Activated T-cell treated with anti-CD3 and anti-CD28 coated beads for 24 hours (primary cell): ENCODE measurements at places on chromosomes 6 and 20.
A peak's percentile ranks its signal among the peaks of the same experiment; 100 is the strongest.

- DNase-seq = peak; percentile 49
Measured at GRCh38 chr20:49384437-49385434, 97.7 kb downstream of the KCNB1 start.

DNA sequence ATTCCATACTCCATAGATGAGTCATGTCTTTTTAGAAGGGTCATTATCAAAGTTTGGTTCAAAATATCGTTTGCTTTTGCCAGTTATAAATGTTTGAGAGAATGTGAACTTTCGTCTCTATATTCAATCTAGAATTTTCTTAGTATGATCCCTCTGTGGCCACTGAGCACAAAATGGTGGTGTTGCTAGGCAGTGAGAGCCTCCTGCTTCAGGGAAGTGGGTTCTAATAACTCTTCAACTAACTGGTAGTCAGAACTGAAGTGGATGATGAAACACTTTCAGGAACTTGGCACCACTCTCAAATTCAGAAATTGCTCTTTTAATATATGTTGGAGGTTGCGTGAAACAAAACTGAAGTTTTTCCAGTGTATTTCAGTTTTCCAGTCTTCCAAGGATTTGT is 125.0 kb upstream of the DOK5 start:
- no peak for DNase-seq

DNA sequence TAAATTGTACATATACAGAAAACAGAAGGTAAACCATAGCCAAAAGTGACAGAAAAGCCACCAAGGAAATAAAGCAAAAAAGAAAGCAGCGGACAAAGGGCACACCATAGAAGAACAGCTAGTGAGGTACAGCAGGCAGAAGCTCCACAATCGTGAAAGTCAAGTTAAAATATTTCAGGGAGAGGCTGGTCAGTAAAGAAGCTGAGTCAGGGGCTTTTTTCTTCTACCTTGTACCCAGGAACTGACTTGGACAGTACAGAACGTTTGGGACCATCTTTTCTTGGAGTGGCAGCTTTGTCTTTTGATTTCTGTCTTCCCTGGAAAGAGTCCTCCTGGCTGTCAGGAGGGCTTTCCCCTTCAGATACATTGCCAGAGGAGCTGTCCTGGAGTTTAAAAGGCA is 8.1 kb downstream of the C6orf120 start:
- DNase-seq = no peak

- DNase-seq = no peak
Measured at GRCh38 chr6:57226221-57226620, 4.1 kb upstream of the RAB23 start.

DNA sequence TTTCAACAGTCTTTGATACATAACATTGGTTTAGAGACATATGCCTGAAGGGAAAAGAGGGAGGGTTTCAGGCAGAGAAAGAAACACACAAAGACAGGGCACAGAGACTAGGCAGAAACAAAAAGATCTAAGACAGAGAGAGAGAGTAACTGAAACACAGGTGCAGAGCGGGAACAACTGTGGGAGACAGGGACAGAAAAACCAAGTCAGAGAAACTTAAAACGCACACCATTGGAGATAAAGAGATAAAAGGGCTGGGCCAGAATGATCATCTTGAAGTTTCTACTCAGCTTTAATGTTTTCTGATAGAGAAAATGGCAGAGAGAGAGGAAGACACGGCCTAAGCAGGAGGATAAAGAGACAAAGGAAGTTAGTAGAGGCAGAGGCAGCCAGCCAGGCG is 11.8 kb downstream of the UNC5CL start:
- no peak for DNase-seq

- DNase-seq = no peak
Measured at GRCh38 chr6:129603741-129604140, 106.2 kb downstream of the ARHGAP18 start.

GRCh38 chr6:110325197-110325596 is 33.0 kb downstream of the METTL24 start:
- no peak for DNase-seq

GRCh38 chr20:4082406-4083097 is 67.2 kb upstream of the RNF24 start:
- peak; percentile 23 for DNase-seq

DNA sequence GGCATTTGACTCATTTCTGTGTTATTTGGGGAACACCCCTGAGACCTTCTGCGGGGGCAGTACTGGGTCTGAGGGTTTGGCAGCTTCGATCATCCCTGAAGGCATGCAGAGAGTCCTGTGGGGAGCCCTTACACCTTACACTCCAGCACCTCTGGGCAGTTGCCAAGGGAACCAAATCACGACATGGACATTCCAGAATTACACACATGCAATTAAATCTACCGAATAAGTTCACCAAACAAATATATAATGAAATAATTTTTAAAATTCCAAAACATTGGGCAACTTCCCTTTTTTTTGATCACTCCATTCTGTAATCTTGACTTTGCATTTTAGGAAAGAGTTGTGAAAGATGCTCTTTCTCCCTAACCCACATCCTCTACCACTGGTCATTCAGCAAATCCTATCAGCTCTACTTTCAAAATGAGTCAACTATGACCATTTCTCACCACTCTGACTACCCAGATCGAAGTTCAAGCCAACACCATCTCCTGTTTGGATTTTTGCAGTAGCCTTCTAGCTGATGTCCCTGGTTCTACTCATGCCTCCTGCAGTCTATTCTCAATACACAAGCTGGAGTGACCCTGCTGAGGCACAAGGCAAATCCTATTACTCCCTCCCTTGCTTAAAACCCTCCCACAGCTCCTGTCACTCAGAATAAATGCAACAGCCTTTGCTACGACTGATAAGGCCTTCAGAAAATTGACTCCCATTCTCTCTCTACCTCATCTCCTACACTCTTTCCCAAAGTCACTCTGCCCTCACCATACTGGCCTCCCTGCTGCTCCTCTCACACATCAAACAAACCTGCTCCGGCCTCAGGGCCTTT is 533.3 kb downstream of the HACE1 start:
- DNase-seq = no peak

DNA sequence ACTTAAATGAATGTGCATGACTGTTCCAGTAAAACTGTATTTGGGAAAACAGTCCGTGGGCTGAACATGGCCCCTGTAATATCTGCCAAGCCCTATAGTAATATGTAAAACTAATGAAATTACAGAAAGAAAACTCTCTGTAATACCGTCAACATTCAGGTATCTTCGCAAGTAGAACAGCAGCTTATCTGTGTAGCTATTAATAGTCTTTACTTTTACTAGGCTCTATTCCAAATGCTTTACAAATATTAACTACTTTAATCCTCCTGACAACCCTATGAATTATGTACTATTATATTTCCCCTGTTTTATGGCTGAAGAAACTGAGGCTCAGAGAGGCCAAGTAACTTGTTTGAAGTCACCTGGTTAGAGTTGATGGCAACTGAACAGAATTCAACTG is 57.1 kb downstream of the DAAM2 start:
- no peak for DNase-seq

DNA sequence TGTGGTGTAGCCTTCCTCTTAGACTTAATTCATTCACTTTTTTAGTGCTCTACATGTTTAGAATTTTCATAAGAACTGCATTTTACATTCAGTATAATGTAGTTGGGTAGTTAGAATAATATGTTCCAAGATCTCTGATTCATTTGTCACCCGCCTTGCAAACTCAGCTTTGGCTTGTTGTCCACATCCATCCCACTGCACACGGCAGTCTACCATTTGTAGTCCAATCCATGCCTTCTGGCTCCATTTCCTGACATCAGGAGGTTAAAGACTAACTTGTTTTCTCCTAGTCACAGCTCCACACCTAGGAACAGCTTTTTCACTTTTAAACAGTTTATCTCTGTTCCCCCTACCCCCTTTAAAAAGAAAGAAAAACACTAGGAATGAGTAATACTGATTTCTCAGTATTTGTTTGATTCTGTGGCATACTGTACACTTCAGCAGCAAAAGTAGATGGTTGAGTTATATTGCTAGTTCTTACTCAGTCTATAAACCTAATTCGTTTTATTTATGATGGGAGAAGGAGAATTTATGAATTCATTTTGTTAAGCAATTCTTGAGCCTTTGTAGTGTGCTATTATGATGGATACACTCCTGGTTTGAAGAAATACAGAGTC is 180.9 kb downstream of the ARID1B start:
- DNase-seq = no peak

GRCh38 chr6:21459641-21460040 is 133.9 kb upstream of the SOX4 start:
- DNase-seq = no peak

- peak; percentile 73 for DNase-seq
Measured at GRCh38 chr6:32969685-32970412, 1.5 kb downstream of the BRD2 start.

DNA sequence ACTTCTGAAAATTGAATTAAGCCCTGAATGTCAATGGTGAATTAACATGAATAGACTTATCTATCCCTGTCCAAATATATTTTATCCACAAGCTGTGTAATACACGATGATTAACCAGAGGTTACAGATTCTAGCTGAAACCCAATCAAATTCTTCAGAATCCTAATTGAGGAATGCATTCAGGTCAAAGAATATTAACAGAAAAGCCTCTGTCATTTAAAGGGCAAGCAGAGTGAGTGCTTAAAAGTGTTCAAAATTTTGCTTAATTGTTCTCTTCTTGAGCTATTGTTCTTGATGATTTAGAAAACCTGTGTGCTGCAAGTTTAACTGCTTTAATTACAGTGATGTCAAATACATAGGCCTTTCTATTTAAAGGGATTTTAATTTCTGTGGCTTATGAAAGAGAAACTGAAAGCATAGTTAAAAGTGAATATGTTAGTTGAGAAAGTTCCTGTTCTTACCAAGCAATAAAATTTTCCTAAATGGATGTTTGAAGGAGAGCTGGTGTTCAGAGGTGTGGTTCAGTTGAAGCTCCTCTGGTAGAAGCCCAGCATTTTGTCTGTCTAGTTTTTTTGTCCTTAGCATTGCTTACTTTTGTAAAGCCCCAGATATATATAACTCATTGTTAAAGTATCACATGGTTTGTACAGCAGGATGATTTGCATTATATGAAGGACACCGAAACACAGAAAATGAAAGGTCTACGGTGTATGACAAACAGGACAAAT is 466.3 kb upstream of the PLCB4 start:
- no peak for DNase-seq

GRCh38 chr6:128414943-128415342 is 105.5 kb downstream of the PTPRK start:
- no peak for DNase-seq

DNA sequence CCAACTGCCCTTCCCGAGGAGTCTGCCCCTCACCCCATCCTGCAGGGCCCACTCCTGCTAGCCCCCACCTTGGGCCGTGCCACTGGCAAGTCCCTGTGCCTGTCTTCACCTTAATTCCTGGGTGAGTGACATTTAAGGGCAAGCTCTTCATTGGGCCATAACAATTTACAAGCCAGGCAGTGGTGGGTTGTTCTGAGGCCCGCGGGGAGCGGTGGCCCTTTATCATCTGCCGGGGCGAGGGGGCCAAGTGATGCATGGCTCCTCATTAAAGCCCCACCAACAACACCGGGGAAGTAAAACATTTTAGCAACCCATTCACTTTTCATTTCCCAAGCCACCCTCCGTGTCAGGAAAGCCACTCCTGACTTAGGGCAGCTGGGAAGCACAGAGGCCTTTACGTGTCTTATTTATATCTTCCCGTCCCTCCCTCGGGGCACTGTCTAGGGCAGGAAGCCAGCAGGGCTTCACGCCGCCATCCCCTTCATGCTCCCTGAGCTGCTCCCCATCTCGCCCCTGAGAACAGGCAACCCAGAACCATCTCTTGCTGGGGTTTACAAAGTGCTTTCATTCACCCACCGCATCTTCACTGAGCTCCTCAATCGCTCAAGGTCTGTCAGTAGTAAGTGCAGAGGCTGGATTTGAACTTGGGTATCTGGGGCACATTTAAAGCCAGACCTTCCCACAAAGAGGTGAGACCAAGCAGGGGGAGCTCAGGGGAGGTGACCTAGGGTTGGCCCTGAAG is 55.5 kb upstream of the CCDC167 start:
- no peak for DNase-seq

DNA sequence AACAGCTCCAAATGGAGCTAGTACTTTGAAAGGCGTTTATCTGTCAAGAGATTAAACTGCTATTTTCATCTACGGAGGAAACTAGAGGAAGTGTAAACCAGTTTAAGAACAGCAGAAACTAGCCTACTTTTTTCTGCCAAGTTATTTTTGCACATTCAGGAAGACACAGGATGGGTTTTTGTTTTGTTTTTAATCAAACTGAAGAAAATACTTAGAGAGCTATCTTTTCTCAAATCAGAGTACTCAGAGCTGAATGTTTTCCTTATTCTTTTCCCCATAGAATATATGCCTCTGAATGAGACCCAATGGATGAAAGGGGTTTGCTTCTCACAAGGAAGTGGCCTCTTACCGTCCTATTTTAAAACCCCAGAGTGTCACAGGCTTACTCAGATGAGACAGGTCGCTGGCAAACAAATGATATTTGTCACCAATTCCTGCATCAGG is 538.5 kb downstream of the CD83 start:
- no peak for DNase-seq

GRCh38 chr6:40778196-40778595 is 191.0 kb upstream of the LRFN2 start:
- DNase-seq = no peak

GRCh38 chr6:44920952-44921491 is 407.1 kb upstream of the RUNX2 start:
- no peak for DNase-seq

GRCh38 chr6:139361211-139361610 is 13.2 kb downstream of the CITED2 start:
- DNase-seq = no peak

- DNase-seq = no peak
Measured at GRCh38 chr6:167113047-167113754, 9.7 kb upstream of the CCR6 start.

GRCh38 chr20:9517297-9518162 is 3.1 kb downstream of the LAMP5 start:
- DNase-seq = no peak

- DNase-seq = no peak
Measured at GRCh38 chr20:47950124-47950912, 165.0 kb upstream of the SULF2 start.

- no peak for DNase-seq
Measured at GRCh38 chr6:7129784-7130569, 22.2 kb downstream of the RREB1 start.

DNA sequence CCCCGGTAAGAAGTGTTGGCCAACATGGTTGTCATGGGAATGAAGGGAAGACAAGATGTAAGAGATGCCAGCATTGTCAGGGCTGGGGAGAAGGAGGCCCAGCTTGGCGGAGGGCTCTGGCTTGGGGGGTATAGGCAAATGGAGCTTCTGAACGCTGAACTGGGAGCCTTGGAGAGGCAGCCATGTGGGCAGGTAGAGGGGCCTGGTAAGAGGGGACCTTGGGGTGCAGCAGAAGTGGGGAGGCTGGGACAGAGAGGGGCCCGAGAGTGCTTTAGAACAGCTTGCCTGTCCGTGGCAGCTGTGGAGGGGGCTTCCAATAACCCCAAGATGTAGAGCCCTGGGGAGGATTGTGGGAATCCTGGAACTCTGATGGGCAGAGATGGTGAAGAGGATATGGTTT is 3.0 kb downstream of the SLC22A1 start:
- no peak for DNase-seq

GRCh38 chr6:115838763-115839401 is 221.8 kb downstream of the FRK start:
- no peak for DNase-seq
